ENCODE measurements at places on chromosomes 12 and 14. TPM values are rescaled to one million over a fixed set of nuclear protein-coding genes. Genes with fewer than 3 reads are reported as not detected.

Gene SERPINA9
- total RNA-seq: not detected

Gene SRRM4
- 6.6 TPM for total RNA-seq

Gene KRT8
- total RNA-seq: 0.99 TPM

Gene PMEL
- 0.79 TPM for total RNA-seq

Gene CACNA2D4
- 1.8 TPM for total RNA-seq

Gene NAV3
- total RNA-seq: 52.4 TPM

Gene DNAJC22
- 2.2 TPM for total RNA-seq

Gene CATSPERB
- total RNA-seq: 2.1 TPM
